ENCODE measurements at places on chromosomes 4 and X.

GRCh38 chr4:53997898-53998297, 66.5 kb downstream of the CHIC2 start:
- no peak for DNase-seq

DNA sequence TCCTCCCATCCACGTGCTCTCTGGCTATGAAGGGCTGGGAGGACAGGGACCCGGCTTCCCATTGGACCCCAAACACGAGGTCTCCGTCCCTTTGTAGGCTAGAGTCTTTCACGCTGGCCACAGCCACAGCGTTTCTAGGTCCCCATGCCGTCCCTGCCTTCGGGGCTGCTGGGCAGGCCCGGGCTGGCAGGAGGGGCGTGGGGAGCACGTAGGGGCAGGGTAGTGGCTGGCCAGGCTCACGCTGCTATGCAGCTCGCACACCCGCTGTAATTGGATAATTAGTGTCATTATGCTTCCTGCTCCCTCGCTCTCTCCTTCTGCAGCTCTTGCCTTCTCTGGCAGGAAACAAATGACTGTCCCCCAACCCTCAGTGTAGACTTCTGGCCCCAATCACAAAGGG, 9.8 kb downstream of the ATP2B3 start:
- DNase-seq, result no peak

DNA sequence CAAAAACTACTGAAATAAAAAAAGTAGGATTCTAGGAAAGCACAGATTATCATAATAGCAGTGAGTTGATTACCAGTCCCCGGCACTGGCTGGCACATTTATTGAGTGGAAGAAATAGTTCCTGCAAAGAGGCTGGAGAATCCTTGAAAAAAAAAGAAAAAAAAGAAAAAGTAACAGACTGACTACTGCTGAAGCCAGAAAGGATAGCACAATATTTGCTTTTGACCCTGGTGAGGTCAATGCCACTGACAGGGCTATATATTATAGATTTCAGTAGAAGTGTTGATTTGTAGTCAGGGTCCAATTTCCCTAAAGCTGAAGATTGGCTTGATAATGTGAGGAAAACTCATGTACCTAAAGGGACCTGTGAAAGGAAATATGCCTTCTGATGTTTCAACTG, 64.7 kb downstream of the NDNF start:
- no peak for DNase-seq

DNA sequence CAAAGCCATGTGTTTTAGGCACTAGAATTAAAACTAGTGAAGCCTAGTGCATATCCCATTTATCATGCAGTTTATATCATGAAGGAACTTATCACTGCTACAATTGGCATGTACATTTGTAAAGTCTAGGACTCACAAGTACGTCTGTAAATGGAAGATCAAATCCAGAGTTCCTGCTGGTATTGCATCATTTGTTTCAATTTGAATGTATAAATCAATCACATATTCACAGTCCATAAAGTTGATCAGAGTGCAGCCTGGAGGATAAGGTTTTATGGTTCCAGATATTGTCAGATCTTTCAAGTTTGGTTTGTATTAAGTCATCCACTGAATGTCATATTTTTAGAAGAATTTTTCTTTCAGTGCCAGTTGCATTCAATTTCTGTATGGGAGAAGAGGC, 32.6 kb upstream of the PDE5A start:
- DNase-seq, result no peak

- no peak for DNase-seq
These were observed 637.8 kb downstream of the RAB28 start for GRCh38 chr4:12846368-12846767.

DNA sequence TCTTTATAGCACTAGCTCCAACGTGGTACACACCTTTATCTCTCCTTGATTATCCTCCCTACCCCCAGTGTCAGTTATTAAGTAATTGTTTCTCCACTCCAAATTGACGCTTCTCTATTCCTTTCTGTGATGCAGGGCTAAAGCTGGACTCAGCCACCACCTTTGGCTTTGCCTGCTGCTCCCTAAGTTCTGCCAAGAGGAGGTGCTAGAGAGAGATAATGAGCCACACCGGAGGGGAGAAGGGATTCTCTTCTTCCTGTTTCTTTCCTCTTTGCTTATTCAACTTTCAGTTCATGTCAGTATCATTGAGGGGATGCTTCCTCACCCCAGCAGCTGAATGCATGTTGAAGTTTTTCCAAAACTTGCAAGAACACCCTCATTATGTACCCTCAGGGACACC, 176.5 kb downstream of the GBA3 start:
- no peak for DNase-seq

DNA sequence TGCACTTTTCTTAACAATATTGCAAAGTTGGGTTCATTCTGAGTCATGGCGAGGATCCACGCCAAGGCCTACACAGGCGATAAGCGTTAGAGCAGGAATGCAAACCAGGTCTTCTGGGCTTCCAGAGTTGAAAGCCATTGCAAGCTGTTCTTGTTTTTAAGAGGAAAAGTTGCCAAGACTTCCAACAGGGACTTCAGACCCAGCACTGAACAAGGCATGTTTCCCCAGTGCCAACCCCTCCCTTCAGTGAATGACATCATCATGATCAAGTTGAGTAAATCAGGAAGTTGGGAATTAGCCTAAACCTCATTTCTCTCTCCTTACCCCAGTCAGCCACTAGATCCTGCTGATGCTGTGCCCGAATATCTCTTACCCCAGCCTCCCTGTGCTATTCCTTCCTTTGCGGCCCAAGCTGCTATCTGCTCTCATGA, 355.1 kb downstream of the HS3ST1 start:
- DNase-seq, result no peak

GRCh38 chrX:53356186-53356585, 66.3 kb downstream of the SMC1A start:
- DNase-seq, result no peak

DNA sequence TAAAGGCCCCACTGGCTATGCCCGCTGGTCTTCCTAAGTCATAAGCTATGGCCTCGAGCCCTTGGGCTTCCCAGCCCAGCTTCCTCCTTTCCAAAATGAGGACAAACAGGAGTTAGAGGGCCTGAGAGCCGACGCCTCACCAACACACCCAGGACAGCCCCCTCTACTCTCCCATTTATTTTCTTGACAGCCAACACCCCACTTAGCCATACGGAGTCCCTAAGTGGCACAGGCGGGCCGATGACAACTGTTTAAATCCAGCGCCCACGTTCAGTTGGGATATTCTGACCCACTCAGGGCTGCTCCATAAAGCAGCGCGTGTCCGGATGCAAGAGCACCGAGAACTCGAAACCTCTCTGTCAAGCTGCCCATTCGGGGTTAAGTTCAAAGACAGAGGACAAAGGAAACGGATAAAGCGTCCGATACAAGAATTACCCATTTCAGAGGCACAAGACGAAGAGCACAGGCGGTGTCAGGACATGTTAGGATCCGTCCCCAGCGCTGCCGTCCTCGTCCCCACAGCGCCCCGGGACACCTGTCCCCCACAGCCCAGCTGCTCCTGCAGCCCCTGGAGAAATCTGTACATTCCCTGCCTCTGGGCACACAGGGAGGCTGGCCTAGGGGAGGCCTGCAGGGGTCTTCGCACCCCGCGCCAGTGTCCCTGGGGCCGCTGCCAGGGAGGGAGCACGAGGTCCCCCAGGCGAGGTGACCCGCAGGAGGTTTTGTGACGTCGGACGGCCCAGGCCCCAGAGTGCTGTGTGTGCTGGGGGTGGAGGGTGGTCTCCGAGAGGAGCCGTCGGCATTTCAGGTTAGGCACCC, 1.2 kb downstream of the PRKX start:
- no peak for DNase-seq

- DNase-seq, result no peak
These were observed 78.2 kb downstream of the IL21 start for GRCh38 chr4:122542411-122543236.

DNA sequence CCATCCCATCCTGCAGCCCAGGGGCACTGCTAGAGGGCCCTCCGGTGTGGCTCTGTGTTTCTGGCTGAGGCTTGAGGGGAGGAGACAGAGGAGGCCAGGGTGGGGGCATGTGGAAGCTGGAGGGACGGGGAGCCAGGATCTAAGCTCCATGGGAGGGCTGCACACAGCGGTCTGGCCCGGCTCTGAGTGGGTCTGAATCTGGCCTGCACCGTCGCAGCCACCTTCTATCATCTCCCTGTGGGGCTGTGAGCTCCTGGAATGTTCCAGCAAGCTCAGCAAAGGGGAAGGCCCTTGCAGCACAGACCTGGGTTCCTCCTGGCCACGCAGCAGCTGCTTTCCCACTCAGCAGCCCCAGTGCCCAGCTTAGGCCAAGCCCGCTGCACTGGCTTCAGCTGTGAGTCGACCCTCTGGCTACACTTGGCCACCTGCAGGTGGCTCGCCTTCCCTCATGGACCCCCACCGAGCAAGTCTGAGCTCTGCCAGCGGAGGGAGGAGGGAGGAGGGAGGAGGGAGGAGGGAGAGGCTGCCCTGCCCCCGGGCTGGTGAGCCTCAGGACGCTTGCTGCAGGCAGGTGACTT, 5.3 kb downstream of the NKX1-1 start:
- DNase-seq, result peak; percentile 43

GRCh38 chr4:107115185-107115847, 79.2 kb upstream of the DKK2 start:
- no peak for DNase-seq

GRCh38 chr4:144574000-144574399, 72.0 kb upstream of the HHIP start:
- no peak for DNase-seq

Measured in RWPE2 (cell line).